Tibial nerve (tissue), 4 donors: ENCODE measurements at places on chromosomes 2 and 18.

DNA sequence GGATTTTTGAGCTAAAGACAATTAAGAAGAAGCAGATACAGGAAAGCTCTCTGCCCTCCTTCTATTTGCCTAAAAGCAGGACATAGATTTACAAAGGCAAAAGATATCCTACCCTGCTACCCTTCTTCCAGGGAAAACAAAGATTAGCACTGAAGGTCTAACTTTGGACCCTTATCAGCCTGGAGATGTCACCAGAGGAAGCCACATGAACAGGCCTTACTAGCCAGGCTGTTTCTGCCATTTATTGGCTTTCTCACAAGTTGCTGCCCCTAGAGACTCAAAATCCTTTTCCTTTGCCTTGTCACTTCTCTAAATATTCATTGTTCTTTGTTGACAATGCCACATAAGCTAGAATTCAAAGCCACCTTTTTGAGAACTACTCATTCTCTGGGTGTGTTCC, 147.3 kb downstream of the B3GNT2 start:
- DNase-seq: no peak

DNA sequence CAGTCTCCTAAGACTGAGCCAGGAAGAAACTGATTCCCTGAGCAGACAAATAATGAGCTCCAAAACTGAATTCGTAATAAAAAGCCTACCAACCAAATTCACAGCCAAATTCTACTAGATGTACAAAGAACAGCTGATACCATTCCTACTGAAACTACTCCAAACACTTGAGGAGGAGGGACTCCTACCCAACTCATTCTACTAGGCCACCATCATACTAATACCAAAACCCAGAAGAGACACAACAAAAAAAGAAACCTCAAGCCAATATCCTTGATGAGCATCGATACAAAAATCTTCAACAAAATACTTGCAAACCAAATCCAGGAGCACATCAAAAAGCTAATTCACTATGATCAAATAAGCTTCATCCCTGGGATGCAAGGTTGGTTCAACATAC, 20.0 kb downstream of the RNU4ATAC start:
- DNase-seq: no peak

DNA sequence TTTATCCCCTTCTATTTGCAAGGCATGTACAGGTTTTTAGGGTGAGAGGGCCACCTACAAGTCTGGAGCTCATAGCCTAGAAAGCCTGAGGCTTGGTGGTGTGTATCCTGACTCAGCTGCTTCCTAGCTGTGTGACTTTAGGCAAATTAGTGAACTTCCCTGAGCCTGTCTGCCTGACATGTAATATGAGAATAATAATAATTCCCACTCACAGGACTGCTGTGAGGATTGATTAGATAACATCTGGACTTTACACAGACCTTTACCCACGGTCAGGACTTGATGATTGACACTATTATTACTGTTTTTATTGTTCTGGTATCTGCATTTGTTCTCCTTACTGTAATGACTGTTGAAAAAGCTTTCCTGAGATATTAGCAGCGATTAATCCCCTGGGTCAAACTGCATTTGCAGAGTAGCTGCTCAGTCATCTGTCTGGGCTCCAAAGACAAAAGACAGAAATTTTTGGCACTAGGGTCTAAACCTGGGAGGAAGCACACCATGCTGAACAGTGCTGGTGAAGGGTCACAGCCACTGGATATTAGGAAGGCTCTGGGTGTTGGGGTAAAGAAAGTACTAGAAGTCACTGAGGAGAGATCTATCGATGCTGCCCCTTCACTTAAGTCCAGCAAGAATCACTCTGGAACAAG, 276.5 kb upstream of the FN1 start:
- no peak for DNase-seq

DNA sequence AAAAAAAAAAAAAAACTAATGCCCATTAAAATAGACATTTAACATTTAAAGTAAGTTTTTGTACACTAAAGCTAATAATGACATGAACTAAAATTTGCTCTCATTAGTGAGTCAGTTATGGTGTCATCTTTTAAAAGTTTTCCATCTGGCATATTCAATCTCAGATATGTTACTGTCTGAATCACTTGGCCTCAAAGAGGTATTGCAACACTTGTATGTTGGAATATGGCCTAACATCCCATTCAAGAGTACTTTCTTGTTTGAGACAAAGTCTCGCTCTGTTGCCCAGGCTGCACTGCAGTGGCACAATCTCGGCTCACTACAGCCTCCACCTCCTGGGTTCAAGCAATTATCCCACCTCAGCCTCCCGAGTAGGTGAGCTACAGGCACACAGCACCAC, 169.7 kb downstream of the TMEM163 start:
- no peak for DNase-seq

GRCh38 chr18:5975111-5976002, 80.0 kb upstream of the TMEM200C start:
- no peak for DNase-seq

DNA sequence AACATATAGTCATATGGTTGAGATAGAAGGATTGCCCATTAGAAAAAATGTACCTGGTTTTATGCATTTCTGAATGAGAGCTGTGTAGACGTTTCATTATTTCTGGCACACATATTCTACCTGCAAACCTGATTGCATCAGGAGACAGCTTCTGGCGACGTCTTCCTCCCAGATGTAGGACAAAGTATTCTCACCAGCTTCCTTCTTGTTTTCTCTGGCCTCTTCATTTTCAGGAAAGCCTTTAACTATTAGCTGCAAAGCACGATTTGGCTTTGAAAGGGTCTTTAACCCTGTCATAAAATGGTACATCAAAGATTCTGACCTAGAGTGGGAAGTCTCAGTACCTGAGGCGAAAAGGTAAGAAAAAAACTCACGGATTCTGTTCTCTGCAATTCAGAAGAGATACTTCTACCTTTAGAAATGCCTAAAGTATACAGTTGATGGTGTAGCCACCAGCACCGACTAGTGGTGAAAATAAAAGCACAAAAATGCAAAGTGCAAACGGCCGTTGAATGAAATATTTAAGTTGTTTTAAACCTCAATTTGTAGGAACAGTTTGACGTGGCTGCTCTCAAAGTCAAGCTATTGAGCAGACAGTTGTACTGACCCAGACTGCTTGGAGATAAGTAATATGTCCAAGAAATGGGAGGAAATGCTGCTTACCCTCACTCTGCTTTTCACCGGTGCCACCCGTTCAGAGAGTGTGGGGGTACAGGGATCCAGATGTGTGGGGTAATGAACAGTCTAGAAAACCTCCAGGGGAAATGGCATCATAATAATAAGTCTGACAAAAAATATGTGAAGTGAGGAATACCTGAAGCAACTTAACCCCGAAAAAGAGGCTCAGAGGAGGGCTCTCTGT, 20.2 kb downstream of the IL18RAP start:
- DNase-seq: peak; percentile 41

GRCh38 chr2:178796079-178796677, 11.0 kb downstream of the TTN start:
- no peak for DNase-seq

GRCh38 chr2:71772510-71773172, 319.3 kb downstream of the DYSF start:
- DNase-seq: no peak

GRCh38 chr2:3078684-3079083, 298.9 kb downstream of the EIPR1 start:
- DNase-seq: no peak

GRCh38 chr2:96538487-96539214, 2.1 kb downstream of the ARID5A start:
- peak; percentile 88 for DNase-seq
